ENCODE measurements at places on chromosomes 1 and 21.

- no peak for DNase-seq
These were observed 484.2 kb downstream of the SIPA1L2 start for GRCh38 chr1:232145768-232146167.

DNA sequence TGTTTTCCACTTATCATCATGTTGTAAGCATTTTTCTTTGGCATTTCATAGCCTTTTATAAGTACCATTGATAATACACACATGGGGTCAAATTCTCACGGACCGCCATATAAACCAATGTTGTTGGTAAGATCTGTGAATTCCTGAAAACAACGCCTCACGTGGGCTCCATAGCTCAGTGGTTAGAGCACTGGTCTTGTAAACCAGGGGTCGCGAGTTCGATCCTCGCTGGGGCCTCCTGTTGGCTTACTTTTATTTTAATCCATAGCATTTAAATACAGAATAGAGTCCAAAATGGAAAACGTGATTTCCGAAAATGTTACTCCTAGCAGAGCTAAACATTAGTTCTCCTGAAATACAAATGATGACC, 83.1 kb downstream of the HHIPL2 start:
- DNase-seq = no peak

DNA sequence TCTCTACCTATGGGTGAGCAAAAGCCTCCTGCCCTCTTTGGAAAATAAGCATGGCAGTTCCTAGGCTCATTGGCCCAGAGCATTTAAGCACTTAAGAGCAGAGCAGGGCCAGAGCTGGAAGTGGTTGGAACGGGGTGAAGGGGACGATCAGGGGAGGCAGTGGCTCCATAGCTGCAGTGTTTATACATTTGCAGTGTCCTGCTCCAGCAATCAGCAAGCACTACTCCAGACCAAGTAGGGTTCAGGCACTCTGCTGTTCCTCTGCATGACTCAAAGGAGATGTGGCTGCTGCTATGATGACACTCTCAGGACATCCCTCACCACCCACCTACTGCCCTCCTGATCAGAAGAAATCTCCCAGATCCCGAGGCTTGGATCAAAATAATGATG, 55.0 kb downstream of the TRABD2B start:
- no peak for DNase-seq

GRCh38 chr1:3460672-3461131, 6.2 kb downstream of the ARHGEF16 start:
- DNase-seq = no peak

DNA sequence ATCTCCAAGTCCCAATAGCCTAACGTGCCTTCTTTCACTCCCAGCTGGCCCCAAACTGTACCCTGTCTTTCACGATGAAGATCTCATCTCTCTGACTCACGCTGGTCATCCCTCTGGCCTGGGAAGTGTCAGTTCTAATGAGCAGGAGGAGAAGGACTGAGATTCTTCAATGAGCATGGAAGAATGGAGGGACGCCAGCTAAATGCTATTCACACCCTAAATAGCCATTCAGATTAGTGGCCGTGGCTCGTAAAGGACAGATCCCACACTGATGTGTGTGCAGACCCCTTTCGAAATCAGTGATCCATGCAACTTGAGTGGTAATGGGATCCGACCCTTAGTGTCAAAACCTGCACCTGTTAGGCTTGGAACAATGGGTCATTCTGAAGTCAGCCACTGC, 75.9 kb upstream of the SMYD2 start:
- no peak for DNase-seq

- no peak for DNase-seq
These were observed 43.4 kb downstream of the SLC45A1 start for GRCh38 chr1:8361198-8361849.

GRCh38 chr1:6127587-6128163, 52.4 kb downstream of the CHD5 start:
- DNase-seq = peak; percentile 66

- DNase-seq = no peak
These were observed 10.2 kb downstream of the USP24 start for GRCh38 chr1:55204997-55205396.

GRCh38 chr1:149987297-149987595, 23.3 kb downstream of the OTUD7B start:
- DNase-seq = no peak

DNA sequence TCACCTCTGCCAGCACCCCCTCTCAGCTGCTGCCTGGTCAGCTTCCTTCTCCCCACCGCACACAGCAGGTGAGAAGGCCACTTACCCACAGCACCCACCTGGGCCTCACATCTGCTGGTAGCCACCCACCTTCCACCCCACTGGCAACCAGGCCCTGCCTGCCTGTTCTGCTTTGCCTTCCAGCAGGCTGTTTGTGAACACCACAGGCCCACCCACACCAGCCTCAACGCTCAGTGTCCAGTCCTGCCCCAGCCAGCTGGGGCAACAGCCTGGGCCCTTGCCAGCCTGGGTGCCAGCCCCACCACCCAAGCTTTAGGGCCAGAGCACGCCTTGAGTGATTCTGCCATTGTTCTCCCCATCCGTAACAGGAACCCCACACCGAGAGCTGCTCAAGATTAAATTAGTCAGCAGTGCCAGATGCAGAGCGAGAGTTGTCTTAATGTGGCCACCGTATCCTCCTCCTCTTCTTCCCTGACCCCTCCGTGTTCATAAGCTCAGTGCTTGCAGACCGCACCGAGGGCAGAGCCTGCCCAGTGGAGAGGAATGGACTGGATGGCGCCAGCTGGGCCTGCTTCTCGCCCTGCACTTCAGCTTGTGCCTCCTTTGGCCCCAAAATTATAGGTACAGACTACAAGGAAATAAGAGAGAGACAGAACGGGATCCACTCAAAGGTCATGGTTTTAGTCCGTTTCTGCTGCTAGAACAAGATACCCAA, 120.3 kb upstream of the COL6A1 start:
- DNase-seq = no peak

GRCh38 chr1:168151935-168152334, 15.2 kb upstream of the GPR161 start:
- no peak for DNase-seq

DNA sequence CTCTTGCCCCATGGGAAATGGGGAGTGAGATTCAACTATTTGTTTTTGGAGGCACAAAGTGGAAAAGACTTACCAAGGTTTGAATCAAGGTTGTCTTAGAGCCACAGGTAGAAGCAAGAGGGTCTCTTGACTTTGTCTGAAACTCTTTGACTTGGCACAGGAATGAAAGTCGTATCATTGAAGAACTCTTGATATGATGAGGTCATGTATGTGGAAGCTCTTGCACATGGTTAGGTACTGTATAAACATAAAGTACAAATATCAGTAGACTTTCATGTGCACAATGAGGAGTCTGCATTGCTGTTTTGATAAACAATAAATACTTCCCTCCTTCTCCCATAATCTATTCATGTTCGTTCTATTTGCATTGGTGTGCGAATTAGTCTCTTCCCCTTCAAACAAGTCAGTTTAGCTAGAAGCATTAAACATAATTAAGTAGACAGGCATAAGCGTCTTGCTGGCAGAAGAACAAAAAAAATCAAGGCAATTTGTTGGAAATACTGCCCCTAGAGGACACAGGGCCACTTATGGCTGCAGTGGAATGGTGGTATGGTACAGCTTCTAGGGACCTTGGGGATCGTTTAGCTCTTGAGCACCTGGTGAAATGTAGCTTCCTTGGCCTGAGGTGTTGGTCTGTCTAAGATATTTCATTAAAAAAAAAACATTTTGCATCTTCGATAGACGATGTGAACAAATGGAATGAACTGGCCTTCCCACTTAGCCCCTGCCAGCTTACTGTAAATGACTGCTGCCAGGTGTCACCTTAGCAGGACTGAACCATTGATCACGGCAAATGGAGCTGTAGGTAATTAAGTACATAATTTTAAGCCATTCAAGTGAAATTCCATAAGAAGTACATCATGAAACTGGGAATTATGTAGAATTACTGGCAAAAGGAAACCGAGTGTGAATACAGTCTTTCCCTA, 218.0 kb upstream of the GALNT2 start:
- DNase-seq = no peak

- no peak for DNase-seq
These were observed 28.4 kb downstream of the RNF11 start for GRCh38 chr1:51264451-51264850.

GRCh38 chr1:210571356-210572284, 242.9 kb downstream of the HHAT start:
- DNase-seq = no peak

GRCh38 chr1:199264911-199265310, 626.1 kb downstream of the PTPRC start:
- DNase-seq = no peak

DNA sequence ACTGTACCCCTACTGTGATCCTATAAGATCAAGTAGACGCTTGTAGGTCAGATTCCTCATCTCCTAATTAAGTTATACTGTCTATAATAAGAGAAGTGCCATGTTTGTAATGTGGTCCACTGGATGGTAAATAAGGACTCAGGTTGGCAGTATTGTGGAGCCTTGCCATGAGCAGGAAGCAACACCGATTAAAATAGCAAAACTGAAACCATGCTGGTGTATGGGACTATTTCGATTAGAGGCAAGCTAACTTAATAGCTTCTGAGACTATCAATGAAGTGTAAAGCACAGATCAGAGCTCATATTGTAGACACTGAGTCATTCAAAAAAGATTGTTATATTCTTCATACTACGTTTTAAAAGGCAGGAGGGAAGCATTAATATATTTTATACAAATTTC, 348.8 kb downstream of the HHAT start:
- DNase-seq = no peak

DNA sequence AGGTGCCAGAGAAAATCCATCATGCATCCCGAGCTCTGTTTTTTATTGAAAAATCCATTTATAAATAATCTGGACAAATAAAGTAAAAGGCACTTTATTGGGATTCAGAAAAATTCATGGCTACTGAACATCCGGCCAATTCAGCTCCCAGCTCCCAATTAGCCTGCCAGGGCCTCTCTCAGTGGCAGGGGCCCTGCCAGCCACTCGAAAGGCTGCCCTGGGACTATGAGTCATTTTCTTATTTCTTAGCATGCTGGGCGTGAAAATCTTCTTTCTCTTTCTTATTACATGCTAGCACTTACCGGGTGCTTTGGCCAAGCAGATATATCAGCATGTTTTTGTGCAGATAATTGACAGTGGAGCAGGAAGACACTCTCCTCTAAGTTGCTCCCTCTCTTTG, 283.3 kb downstream of the CAMTA1 start:
- DNase-seq = no peak
